Naive B cell (primary cell): ENCODE measurements at places on chromosomes 2 and 18.

DNA sequence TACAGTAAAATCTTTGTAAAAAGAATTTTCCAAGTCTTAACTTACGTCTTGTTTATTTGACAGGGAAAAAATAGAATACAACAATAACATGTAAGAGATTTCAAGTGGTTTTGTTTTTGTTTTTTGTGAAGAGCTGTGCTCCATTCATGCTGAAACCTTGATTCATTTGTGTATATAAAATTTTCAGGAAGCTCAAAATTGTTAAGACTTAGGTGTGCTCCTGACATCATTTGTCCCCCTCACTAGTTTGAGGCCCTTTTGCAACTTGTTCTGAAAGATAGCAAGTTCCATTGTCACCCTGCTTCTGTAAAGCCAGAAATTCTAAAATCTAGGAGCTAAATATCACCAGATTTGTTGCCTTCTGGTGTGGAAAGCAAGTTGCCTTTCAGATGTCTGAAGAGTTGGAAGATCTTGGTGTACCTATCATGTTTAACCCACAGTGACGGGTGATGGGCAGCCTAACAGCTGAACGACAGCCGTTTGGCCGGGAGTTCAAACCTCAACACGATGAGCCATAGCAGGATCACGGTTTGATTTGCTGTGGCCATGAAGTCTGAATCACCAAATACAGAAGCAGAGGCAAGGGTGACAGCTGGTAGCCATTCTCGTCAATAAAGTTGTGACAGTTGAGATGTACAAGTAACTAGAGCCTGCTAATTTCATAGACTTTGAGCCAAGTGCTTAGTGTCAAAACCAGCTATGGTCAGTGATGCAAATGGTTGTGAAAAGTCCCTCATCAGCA lies 205.5 kb upstream of the SP5 start:
- DNase-seq, result no peak

DNA sequence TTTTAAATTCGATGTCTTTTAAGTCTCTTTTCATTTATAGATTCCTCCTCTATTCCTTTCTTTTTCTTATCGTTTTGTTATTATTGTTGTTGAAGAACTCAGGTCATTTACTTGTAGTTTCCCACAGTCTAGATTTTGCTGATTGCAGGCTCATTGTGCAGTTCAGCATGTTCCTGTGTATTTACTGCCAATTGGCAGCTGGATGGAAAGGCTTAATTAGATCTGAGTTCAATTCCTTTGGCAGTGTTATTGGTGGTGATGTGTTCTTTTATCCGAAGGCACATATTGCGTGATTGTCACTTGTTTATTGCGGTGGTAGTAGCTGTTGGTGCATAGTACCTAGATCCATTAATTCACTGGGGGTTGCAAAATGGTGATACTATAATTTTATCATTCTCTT lies 180.7 kb downstream of the BABAM2 start:
- no peak for DNase-seq

DNA sequence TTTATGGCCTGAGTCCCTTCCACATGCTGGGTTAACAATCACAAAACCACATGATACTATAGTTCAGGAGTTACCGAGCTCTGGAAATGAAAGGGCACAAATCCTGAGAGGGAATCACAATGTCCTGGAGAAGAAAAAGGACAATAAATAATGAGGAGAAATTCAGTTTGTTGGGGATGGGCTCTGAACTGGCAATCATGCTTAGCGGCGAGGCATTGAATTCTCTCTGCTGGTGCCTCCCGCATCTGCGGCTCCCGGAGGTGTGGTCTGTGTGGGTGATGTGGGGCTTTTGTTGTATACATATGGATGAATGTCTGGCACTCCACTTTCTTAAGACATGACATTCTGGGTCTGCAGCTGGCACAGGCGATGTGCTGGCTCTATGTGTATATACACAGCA lies 46.1 kb downstream of the NRP2 start:
- DNase-seq, result no peak

GRCh38 chr2:1747065-1747941 lies 3.0 kb upstream of the PXDN start:
- no peak for DNase-seq

GRCh38 chr2:68918497-68918896 lies 34.2 kb downstream of the GKN2 start:
- no peak for DNase-seq

DNA sequence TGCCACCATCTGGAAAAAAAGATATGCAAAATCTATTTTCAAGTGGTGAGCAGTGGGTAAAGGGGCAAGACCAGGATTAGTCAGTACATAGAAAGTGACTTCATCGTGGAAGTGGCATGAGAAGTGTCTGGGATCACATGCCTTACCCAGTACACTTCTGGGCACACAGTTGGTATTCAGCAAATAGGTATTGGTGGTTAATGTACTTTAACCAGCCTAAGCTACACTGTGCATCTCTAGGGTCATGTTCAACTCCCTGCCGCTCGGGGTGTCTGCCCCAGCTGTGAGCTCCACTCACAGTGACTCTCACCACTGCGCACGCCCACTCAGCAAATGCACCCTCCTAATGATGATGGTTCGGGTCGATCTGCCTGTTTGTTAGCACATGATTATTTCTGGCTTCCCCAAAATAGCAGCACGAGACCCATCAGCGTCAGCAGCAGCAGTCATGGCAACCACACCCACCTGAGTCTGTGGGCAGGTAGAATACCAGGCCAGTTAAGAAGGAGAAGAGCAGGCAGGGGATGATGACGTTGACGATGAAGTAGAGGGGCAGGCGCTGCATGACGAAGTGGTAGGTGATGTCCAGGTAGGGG lies 11.1 kb downstream of the CHRNA1 start:
- DNase-seq, result peak; percentile 28

DNA sequence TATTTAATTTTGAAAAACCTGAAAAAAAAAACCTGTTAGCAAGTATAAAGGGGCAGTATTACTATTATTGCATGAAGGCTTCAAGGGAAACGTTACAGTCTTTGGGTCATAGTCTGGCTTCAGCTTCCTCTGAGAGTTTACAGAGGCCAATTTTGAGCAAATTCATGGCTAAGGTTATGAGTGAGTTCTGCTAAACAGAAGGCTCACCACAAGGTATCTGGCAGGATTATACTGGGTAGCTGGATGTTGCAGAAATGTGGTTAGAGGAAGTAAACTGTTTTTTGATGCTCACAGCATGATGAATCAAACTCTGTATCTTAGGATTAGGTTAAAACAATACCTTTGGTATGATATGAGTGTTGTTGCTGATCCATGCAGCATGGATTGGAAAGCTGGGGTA lies 9.3 kb downstream of the MRPL19 start:
- DNase-seq, result no peak

GRCh38 chr2:241350878-241351639 lies 5.0 kb upstream of the FARP2 start:
- DNase-seq, result no peak

DNA sequence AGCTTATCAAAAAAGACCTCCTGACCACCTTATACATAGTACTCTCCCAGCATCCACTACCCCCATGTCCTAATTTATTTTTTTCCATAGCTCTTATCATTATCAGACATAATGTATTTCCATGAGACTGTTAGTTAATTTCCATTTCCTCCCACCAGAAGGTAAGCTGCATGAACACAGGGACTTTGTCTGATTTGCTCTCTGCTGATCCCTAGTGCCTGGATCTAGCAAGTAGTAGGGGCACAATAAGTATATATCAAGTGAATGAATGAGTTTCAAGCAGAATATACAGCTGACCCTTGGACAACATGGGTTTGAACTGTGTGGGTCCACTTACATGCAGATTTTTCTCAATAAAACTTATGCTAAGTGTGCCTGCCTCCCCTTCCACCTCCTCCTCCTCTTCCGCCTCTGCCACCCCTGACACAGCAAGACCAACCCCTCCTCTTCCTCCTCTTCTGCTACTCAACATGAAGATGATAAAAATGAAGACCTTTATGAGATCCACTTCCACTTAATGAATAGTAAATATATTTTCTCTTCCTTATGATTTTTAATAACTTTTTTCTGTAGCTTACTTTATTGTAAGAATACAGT lies 53.8 kb downstream of the CTAGE1 start:
- DNase-seq, result no peak

GRCh38 chr2:26619521-26619951 lies 21.6 kb downstream of the CIB4 start:
- no peak for DNase-seq

GRCh38 chr18:77124452-77124922 lies 8.1 kb downstream of the MBP start:
- DNase-seq, result peak; percentile 33

DNA sequence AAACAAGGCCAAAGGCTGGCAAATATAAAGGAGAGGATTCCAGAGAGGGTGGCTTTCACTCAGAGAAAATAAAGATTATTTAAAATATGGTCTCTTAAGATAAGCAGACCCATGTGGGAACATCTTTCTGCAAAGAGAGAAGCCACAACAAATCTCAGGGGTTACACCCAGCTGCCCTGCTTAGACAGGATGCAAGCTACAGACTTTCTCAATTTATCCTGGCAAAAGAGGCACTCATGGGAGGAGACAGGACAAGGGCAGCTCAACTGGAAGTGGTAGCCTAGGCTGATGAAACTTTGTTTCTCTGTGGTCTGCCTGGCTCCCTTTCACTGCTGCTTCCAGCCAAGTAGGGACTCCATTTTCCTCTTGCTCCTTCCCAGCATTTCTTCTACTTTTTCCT lies 25.9 kb upstream of the SULT1C4 start:
- no peak for DNase-seq

GRCh38 chr2:85952196-85952734 lies 63.5 kb upstream of the ST3GAL5 start:
- no peak for DNase-seq

DNA sequence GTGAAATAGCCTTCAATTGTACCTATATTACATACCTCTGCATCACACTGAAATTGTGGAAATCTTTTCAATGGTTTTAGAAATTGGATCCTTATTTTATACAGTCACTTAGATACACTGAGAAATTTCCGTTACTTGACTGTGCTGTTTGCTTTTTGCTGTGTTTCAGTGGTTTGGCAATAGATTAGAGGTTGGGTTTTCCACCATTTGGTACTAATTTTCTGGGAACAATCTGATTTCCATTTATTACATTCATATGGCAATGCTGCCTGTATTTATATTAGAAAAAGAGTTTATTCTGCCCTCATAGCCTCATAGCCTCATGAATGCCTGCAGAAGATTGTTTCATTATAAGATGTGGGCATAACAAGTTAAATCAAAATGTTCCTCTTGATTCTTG lies 285.0 kb downstream of the GULP1 start:
- DNase-seq, result no peak

DNA sequence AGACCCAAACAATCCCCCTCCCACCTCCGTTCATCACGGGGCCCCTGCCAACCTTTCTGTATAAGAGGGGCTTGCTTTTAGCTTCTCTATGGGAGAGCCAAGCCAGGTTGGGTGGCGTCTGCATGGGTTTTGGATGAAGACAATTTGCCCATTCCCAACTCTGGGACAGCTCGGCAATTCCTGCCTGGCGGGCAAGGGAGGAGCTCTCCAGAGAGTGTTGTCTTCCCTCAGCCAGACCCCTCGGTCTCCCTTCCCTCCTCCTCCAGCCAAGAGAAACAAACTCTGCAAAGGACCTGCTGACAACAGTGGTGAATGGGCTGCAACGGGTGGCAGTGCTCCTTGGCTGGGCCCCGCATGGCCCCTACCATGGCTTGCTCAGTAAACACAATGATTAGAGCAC lies 267.2 kb upstream of the HDAC4 start:
- no peak for DNase-seq

- DNase-seq, result no peak
Observed at GRCh38 chr18:10840743-10841142, 308.6 kb downstream of the PIEZO2 start.

DNA sequence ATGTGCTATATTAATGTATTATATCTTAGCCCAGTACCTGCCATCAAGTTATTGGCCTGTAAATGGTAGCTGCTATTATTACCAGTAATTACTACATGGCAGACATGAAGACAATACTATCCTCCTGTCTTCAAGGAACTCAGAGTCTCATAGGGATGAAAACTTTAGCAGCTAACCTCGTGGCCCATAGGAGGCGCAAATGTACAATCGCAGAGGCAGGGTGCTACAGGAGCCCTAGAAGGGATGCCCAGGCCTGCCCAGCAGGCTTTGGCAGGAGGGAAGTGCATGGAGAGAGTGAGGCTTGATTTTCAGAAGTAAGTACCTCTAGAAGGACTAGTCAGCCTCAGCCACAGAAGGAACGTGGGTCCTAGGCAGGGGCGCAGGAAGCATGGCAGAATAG lies 44.7 kb upstream of the KIDINS220 start:
- DNase-seq, result no peak
